Right lobe of liver (tissue), 6 donors: ENCODE measurements at places on chromosomes 2 and 18. TPM values are rescaled to one million over a fixed set of nuclear protein-coding genes. Genes with fewer than 3 reads are reported as not detected.
A peak's percentile ranks its signal among the peaks of the same experiment; 100 is the strongest.

PKDCC gene
- total RNA-seq = 9.1 TPM

ADRA2B gene
- total RNA-seq = 3.1 TPM

TPO gene
- not detected for total RNA-seq

DNA sequence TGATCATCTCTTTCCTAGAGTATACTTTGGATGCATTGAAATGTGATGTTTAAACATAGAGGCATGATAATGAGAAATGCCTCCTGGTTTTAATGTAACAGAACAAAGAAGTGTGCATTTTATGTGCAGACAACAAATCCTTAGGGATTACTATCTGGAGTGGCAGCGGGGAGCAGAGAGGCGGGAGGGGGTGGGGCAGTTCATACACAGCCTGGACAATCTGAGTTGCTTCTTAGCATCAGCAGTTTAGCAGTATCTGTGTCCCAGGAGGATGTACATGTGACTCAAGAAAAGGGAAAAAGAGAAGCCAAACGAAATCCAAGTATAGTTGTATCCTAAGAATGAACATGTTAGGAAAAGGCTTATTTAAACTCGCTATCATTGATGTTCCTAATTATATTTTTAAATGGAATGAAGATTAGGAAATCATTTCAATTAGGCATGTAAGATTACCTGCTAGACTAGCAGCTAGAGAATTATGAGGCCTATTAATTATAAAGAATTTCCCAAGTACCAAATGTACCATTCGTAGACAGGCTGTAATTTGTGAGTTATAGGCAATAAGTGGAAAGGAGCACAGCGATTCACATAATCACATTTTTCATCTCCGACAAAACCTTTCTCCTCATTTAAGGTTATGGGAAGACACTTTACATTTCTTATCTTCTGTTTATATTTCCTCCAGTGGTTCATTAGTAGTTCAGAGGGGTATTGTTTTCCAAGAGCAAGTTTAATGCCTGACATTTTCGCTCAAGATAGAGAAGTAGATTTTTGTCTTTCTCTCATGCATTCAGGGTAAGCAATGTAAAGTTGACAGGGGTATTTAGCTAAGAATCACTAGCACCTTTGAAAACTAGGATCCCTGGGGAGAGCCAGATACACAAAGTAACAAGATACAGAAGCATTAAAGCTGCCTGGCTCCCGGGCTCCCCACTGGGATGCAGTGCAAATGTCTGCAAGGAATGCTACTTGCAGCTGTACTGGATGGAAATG, 141.3 kb upstream of the NOSTRIN start:
- no peak for DNase-seq

DNA sequence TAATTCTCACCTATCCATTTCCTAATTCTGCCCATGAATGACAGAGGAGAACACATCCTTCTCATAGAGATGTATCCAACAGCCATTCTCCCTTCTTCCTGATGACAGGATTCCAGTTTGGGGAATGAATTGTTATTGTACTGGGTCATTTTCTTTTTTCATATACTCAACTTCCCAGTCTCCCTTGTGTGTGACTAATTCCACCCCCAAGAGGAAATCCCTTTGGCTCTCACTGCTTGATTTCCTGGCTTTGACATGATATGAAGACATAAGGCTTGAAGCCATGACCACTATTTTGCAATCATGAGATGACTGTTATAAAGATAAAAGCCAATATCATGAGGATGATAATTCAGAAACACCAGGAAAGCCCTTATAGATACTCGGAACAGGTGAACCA, 384.7 kb upstream of the ACVR2A start:
- DNase-seq = no peak

GRCh38 chr2:24121469-24121868, 1.7 kb downstream of the PFN4 start:
- no peak for DNase-seq

DNA sequence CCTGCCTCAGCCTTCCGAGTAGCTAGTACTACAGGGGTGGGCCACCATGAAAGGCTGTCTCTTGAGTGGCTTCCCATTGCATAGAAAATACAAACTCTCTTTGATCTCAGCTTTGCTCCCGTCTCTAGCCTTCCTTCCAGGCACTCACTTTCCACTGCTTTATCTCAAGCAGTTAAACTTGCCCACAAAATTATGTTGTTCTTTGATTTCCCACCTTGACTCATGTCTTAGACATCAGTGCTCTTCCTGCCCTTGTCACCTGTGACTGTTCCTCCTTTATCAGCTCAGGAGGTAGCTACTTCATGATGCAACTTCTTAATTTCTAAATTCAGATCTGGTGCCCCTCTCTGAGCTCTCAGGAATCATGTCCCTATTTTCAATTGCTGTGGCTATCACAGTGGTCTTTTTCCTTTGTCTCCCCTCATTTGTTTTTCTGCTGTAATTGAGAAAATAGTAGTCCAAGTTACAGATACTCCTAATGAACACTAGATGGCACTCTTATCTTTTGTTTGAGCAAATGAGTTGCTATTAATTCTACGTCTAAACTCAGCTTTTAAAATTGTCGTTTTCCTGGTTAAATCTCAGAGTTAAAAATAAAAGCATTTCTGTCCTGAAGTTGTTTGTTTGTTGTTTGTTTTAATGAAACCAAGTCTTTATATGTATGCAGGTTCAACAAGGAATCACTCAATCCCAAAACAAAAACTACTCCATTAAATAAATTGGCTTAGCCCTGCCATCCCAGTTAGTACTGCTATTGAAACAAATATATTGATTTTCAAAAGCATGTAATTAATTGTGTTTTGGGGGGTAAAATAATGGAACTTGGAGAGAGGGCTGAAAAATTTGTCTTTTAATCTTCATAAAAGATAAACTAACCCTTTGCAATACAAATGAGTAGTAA, 46.9 kb upstream of the GREB1L start:
- DNase-seq = no peak

DNA sequence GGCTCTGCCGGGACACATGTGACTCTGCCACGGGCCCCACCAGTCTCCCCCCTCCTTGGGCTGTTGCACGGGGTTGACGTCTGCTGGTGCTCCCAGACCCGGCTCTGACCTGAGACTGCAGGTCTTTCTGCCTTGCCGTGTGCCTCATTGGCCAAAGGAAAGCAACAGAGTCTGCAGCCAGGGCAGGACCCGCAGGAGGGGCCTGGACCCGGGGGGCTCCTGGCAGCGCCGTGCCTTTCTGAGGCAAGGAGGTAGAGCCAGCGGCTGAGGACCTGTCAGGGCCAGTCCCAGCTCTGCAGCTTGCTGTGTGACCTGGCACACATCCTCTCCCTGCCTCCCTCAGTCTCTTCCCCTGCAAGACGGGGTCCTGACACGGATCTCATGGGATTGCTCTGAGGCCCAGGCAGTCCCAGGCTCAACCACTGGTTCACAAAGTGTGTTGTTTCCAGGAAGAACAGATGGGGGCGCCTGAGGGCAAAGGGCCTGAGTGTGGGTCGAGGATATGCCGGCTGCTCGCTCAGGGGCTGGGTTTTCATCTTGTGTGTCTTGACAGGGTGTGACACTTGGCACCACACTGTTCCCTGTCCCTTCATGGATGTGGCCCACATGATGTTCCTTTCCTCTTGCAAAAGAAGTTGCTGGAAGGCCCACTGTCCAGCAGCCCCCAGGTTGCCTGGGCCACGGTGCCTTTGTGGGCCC, 9.0 kb downstream of the CAPN10 start:
- peak; percentile 53 for DNase-seq

DNA sequence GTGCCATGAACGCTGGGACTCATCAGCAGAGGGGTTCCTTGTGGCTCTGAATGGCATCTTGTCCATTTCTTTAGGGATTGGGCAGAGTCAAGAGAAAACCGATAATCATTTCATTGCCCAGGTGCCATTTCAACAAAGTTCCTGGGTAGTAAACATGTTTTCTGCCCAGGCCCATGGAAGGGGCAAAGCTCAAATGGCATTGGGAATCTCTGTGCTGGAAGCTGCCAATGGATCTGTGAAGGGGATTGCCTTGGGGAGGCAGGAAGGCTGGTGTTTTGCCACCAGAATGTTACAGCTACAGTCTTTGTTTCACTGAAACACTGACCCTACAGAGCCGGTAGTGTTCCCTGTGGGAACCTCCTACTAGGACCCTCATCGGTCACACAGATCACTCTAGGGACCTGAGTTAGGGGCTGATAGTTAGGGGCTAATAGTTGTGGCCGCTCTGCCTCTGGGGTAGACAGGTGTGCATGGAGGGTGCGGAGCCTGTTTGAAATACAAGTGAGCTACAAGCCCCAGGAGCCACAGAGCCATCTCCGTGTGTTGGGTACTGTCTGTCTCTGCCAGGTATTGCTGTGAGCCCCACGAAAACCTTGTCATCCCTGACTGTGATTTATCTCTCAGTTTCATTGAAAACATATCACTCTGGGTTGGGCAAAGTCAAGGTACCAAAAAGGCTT, 224.4 kb upstream of the COPS8 start:
- DNase-seq = no peak

DNA sequence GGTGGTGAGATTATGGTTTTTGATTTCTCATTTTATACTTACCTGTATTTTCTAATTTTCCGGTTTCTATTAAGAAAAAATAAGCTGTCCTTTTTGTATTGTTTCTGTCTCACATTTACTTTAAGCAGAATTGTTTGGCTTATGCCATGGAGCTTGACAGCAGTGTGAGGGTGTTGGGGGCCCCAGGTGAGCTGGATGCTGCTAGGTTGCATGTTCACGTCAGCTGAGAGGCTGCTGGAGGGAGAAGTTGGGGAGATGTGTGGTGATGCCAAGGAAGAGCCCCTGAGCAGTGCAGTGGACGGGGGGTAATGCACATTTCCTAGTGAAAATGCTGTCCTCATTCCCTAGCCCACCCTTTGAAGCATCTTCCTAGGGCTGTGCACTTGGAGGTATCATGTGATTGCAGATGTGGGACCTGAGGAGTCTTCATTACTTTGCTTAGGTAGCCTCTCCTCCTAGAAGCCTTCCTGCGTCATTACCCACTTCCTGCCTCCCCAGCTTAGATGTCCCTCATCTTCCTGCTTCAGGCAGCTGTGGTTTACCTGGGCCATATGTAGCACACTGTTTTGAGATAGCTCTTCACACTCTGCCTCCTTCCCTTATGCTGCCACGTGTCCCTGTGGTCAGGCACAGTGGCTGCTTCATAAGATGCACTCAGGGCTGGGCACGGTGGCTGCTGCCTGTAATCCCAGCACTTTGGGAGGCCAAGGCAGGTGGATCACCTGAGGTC, 16.2 kb downstream of the ATG16L1 start:
- no peak for DNase-seq

DNA sequence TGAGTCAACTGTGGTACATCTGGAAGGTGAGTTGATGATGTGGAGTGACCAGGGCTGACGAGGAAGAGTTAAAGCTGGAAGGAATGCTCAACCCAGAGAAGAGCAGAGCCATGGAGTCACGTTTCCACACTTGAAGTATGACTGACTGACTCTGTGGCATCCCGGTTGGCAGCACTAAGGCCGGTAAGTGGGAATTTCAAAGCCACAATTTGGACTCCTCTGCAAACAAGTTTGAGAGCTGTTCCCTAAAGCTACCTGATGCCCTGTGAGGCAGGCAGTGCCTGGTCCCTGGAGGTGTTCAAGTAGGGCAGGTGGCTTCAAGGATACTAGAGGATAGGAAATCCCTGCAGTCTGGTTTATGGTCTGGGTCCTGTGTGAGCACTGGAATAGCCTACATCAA, 69.3 kb upstream of the ITGB6 start:
- no peak for DNase-seq

- no peak for DNase-seq
These were observed 12.2 kb downstream of the PTPRM start for GRCh38 chr18:7579176-7579917.

DNA sequence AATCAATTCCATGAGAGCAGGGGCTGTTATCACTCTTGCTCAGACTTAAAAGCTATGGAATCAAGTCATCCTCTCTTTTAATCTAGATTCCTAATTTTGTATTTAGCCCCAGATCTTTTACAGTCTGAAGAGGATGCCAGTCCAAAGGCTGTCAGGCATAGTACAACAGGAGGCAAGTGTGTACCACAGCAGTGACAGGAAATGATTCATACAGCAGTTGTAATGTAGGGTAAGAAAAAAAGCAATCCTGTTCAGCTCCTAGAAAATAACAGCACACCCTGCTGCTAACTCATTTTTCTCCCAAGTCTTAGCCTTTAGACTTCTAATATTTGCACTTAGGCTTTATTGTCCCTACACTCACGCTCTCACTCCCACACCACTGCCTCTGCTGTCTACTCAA, 127.8 kb upstream of the SYT4 start:
- DNase-seq = no peak
